ENCODE measurements at places on chromosomes 7 and 10.

DNA sequence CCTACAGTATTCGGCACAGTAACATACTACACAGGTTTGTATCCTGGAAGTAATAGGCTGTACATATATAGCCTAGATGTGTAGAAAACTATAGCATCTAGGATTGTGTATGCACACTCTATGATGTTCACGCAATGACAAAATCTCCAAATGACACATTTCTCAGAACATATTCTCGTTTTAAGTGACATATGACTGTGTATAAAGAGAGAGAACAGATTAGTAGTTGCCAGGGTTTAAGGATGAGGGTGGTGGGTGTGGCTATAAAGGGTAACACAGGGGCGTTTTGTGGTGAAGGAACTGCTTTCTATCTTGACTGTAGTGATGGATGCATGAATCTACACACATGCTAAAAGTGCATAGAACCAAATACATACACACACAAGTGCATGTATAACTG is 101.2 kb downstream of the ARL4A start:
- no peak for DNase-seq

DNA sequence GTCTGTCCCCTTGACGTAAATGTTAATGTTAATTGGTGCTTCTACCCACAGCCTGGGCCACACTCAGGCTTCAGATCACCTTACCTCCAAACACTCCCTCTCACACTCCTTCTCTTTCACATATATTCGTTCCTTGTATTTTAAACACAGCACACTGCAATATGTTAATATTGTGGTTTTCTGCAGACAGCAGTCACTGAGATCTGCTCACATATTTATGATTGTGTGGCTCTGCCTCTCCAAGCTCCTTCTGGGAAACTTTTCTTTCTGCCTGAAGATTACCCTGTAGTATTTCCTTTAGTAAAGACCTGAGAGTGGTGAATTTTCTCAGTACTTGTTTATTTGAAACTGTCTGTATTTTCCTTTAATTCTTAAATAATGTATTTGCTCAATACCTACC is 104.7 kb downstream of the VWC2 start:
- no peak for DNase-seq

GRCh38 chr10:110074758-110075671 is 67.2 kb downstream of the ADD3 start:
- DNase-seq: no peak

DNA sequence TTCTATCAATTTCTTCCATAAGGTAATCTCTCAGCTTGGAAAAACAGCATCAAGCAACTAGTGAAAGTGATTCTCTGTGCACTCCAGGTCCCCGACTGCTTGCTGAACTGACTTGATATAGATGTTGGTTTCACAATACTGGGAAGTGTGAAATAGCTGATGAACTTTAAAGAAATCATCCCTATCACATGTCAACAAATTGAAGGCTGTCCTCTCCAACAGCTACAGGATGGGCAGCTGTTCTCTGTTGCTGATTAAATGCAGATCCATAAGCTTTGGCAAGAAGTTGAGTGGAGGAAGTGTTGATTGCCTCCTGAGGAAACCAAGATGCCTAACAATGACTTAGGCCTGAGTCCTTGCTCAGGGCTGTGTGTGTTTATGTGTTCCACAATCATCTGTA is 130.4 kb upstream of the GDF10 start:
- DNase-seq: no peak

GRCh38 chr10:23459308-23459939 is 20.5 kb downstream of the OTUD1 start:
- DNase-seq: no peak

DNA sequence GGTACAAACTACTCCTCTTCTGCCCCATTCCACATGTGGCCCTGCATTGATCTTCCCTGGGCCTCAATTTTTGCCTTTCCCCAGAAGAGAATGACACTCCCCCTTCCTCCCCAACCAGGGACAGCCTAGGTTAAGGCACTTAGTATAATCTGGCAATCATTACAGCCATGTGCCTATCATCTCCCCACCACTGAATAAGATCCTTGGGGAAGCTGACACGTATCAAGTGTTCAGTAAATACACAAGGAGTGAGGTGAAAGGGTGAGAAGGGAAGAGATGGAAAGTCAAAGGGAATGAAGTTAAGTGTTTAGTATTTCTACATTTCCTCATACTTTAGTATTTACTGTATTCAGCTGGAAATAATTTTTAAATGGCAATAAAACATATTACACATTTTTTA is 31.9 kb downstream of the FBXW4 start:
- DNase-seq: no peak

DNA sequence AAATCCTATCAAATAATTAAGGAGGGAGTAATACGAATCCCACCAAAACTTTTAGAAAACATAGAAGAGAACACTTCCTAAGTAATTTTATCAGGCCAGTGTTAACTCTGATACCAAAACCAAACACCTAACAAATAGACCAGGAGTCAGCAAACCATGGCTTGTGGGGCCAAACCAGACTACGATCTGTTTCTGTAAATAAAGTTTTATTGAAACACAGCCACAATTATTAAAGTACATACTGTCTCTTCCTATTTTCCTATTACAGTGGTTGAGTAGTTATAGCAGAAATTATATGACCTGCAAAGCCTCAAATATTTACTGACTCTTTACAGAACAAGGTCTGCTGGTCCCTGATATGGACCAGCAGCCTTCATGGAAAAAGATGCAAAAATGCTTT is 73.1 kb upstream of the ELN start:
- no peak for DNase-seq

DNA sequence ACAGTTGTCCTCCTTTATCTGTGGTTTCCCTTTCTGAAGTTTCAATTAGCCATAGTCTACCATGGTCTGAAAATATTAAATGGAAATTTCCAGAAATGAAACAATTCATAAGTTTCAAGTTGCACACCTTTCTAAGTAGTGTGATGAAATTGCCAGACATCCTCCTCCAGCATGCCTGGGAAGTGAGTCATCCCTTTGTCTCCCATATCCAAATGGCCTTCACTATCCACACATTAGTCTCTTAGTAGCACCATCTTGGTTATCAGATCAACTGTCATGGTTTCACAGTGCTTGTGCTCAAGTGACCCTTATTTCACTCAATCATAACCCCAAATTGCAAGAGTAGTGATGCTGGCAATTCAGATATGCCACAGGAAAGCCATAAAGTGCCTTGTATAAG is 83.4 kb upstream of the PPP1R9A start:
- no peak for DNase-seq

GRCh38 chr7:44876393-44876792 is 8.9 kb downstream of the PURB start:
- no peak for DNase-seq

DNA sequence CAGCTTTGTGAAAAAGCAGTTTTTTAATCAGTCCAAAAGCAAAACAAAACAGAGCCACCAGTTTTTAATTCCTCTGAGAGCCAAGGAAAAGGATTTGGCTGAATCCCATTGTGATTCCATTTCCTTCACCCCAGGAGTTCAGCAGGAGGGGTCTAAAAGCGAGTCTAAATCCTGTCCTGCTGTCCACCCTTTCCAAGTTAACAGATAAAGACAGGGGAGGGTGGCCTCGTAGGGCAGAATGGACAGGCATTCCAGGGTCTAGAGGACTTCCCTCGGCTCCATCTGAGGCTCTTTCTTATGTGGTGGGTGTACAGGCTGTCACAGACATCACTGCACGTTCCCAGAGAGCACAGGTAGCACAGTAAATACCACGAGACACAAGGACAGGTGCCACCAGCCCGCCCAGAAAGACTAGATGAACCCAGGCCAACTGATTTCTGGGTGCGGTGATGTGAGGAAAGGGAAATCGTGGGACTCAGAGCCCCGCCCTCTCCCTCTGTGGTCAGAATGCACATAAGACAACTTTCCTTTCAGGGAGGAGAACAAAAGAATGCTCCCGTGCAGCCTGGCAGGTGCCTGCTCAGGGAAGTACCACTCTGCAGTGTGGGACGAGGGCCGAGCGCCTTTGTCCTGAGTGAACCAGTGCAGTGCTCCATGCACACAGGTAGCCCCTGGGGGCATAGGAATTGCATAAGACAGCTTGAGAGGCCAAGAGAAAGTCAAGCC is 119.7 kb downstream of the ABLIM1 start:
- DNase-seq: peak; percentile 43

All from activated T-cell treated with anti-CD3 and anti-CD28 coated beads for 48 hours (primary cell).